Aorta (tissue), 5 donors: ENCODE measurements at places on chromosomes 6 and 20. TPM values are rescaled to one million over a fixed set of nuclear protein-coding genes. Genes with fewer than 3 reads are reported as not detected.

Gene POPDC3
- not detected for total RNA-seq

Gene CMTR1
- total RNA-seq, result 43.1 TPM

Gene OPRM1
- not detected for total RNA-seq

Gene SCUBE3
- 63.6 TPM for total RNA-seq

GRCh38 chr6:144265390-144265789 is 19.7 kb upstream of the UTRN start:
- no peak for DNase-seq

- DNase-seq, result no peak
These were observed 82.0 kb downstream of the SLC22A3 start for GRCh38 chr6:160430203-160430602.

DNA sequence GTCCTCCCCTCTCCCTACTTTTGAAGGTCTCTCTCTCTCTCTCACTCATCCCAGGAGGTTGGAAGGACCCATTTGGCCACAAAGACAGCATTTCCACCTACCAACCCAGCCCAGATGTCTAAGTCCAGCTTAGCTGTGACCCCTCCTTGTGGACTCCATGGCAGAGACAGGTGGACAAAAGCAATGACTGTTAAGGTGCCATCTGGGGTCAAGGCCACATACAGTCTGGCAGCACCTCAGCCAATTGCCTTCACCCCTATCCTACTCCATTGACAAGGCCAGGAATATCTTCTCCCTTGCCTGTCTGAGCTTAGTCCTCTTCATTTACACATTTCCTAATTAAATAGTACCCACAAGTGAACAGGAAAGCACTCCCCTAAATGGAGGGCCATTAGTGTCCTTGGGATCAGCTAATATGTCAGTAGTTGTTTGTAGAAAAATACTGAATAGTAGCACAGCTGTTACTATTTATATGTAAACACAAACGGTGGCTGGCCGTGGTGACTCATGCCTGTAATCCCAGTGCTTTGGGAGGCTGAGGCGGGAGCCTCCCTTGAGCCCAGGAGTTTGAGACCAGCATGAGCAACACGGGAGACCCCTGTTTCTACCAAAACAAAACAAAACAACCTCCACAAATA is 28.8 kb downstream of the GCM1 start:
- DNase-seq, result no peak

DNA sequence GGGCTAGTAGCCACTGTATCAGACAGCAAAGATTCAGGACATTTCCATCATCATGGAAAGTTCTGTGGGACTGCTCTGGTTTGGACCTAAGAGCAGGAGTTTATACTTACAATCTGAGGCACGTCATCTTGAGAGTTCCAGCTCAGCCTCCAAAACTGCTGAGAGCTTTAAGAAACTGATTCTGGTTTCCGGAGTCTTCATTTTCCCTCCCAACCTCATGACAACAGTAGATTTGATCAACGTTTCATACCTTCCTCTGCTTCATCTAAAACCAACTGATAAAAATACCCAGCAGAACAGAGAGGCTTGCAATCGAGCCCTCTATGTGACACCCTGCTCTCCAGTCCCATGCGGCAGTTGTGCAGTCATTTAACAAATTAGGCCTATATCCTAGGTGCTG is 64.3 kb upstream of the EPB41L1 start:
- DNase-seq, result no peak

DNA sequence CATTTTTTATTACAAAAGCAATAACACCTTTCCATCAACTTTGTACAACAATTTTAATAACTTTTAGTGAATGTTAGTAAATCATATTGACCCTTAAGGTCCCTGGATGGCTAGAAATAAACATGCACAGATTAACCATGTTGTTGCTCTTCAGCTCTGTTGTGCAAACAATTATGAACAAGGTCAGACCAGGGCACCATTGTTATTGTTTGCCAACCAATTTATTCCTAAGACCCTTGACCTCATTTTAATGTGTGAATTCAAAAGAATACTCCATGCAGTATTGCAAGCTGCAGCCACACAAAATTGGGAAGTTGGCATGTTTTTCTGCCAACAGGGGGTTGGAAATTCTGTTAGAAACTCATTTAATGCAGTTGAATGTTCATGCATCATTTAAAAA is 426.6 kb upstream of the MAP3K7 start:
- DNase-seq, result no peak

- DNase-seq, result no peak
These were observed 6.6 kb downstream of the TRIM15 start for GRCh38 chr6:30169658-30170614.

DNA sequence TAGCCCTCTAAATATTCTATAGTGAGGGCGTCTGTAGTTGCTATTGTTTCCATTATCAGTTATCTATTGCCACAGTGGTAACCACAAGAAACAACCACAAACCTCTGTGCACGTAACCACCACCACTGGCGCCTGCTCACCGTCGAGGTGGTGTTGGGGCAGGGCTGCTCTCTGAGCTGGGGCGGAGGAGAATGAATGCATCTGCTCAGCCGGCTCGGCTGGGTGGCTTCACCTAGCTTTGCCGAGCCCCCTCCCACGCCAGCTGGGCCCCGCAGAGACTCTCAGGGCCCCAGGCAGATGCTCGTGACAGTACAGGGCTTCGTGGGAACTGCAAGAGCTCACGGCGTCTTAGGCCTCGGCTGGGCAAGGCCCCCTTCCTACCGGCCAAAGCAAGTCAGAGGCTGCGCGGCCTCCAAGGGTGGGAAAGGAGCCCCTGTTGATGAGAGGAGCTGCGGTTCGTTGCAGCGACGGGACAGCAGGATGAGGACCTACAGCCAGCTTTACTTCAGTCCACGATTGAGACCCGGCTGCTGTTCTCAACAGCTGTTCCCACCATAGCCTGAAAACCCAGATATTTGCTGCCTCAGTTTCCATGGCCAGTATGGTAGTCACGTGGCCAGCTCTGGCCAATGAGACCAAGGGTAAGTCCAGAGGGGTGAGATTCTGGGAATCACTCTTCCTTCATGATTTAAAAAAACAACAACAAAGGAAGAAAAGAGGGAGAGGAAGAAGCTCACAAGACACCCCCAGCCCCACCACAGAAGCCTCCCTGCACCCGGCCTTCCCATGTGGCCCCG is 120.2 kb upstream of the AFDN start:
- no peak for DNase-seq

DNA sequence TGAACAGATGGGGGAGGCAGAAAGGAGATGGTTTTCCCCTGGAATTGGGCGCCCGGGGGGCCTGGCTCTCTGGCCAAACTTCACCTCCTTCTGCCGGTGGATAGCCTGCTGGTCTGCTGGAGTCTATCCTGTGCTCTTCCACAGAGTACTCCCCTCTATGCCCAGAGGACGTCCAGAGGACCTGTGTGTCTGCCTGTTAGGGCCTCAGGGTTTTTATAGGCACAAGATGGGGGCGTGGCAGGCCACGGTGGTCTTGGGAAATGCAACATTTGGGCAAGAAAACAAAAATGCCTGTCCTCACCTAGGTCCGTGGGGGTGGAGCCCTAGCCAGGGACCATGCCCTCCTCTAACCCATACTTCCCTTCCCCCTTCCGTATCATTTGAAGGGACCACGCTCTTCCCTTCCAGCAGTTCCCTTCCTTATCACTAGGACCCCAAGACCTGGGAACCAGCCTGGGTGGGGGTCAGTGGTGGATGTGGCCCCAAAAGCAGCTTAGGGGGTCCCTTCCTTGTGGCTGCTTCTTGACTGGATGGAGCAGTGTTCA is 53.6 kb upstream of the ZNF337 start:
- DNase-seq, result no peak

DNA sequence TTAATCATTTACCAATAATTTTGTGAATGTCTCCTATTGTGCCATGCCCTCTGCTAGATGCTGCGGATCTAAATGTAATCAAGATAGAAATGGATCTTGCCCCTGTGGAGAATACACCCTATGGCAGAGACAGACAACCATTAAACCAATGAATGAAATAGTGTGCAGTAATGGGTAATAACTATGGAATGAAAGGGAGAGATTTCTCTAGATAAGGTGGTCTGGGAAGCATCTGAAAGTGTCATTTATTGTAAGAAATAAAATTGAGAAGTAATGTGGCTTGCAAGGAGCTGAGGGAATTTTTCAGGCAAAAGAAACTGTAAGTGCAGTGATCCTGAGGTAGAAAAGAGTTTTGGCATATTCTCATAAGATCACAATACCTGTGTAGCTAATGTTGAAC is 430.0 kb downstream of the LMBRD1 start:
- no peak for DNase-seq

DNA sequence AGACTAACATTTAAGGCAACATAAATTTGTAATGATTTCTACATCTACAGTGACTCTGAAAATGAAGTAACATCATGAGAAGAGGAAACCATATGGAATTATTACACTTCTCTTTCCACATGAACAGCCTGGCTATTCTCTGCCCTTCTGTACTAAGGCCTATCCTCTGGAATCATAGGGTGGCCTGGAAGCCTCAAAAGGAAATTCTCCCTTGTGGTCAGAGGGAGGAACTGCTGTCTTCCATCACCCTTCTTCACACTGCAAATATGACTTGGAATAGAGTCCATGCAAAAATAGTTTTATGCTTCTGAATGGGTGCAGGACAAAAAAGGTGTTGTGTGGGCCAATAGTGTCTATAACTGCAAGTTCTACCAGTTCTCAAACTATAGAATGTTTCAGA is 44.6 kb upstream of the SH3BGRL2 start:
- no peak for DNase-seq

DNA sequence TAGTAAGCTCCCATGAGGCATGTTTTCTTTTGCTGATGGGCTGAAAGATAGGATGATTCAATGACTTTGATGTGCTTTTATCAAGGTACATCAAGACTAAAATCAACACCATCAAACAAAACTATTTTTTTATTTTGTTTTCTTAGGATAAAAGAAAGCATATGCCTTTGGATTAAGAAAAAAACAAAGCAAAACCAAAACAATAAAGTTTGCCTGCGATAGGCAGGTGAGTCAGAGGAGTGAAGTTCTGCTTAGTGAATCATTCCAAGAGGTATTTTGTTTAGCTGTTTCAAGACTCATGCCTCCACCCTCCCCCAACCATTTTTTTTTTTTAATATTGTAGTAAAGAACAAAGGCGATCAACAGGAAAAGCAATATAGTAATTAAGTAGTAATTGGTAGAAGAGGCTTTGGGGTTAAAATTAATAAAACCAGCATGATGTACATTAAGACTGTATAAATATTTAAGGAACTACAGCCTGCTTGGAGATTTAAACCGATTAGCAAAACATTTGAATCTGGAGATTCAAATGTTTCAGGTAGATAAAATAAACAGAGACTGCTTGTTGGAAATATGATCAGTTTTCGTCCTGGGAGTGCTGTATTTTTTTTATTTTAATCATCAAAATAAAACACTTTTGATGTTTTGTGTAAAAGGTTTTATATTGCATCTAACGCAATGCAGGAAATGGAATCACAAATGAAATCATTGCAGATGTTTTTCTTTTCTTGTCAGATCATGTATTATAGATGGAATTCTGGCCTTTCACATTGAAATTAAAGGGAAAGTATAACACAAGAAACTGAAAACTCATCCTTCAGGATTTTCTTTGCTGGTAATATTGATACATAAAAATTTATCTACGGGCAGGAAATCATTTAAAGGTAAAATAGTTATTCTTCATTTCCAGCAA is 482.3 kb upstream of the MANEA start:
- no peak for DNase-seq

GRCh38 chr20:53750827-53751619 is 157.4 kb upstream of the ZNF217 start:
- no peak for DNase-seq

- no peak for DNase-seq
These were observed 238.2 kb upstream of the NOX3 start for GRCh38 chr6:155693573-155694418.
